ENCODE measurements at places on chromosomes 6 and 20. TPM values are rescaled to one million over a fixed set of nuclear protein-coding genes. Genes with fewer than 3 reads are reported as not detected.

DNA sequence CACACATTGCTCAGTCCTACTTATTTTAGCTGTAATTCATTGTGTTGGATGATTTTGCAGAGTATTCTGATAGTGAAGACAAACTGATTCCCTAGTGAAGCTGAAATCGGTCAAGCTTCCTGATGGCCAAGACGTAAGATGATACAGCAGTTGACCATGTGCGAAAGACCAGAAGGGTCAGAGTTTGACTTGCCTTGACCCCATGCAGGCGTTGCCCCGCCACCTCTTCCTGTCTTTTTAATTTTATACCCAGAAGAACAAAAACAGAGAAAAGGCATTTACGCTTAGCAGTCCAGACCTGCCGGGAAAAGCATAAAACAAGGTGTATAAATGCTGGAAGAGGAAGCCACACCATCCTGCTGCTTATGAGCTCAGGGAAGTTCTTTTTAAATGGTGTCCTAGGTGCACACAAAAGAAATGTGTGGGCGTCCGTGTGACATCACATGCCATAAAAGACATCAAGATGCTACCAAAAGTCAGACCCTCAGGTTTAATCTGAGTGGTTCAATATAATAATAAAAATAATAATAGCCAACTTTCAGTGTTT is 32.2 kb downstream of the TSHZ2 start:
- no peak for DNase-seq

DNA sequence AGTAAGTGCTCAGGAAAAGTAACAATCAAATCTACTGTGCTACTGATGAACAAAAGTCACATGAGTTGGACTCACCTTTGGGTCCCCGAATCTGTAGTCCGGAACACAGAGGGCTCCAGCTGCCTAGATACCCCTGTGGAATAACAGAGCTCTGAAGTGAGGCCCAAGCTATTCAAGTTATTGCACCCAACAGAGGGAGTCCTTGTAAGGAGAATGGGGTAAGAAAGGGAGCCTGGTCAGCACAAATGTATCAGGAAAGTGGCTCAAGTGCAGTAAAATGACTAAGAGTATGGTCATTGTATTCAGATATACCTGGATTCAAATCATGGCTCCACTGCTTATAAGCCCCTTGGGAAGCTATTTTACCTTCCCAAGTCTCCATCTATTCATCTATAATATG is 20.9 kb downstream of the EDN1 start:
- DNase-seq, result no peak

DNA sequence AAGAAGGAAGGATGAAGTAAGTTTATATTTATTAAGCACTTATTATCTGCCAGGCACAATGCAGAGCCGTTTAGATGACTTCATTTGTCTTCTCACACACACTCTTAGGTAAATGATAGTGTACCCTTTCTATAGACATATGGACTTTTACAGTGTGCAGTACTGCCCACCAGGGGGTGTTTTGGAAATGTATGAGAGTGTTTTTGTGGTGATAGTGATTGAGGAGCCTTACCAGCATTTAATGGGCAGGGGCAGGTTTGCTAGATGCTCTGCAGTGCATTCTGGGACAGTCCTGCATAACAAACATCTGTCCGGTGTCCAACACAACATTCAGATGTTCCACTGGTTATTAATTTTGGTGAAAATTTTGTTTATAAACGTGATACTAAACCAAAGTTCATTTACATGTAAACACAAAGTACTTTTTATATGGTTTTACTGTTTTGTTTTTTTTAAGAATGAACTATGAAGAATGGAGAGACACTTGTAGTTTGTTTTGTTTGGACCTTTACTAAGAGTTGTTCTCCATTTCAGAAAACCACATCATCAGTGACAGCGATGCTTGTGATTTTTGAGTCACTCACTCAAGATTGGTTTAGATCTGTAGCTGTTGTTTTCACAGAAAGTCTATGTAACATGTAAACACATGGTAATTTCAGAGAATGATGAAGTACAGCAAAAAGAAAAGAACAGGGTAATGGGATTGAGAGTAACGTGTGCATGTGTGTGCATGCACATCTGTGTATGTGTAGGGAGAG is 19.9 kb downstream of the KCNS1 start:
- no peak for DNase-seq

DNA sequence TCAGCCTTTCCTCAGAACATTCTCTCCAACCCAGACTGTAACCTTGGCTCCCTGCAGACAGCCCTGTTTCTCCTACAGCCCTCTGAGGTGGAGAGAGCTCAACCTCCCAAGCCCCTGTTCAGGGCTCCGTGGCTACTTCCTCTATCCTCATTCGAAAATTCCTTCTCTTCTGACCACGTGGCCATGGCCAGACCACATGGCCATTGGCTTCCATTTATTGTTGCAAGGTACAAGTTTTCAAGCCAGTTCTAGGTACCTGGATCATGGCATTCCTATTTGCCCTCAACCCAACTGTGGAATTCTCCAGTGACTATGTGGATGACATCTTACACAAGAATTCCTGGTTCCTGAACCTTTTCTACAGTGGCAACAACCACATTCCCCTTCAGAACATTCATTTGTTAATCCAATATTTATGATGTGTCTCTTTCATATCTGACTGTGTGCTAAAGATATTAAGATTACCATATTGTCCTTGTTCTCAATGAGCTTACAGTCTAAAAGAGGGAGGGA is 161.9 kb downstream of the GMPR start:
- DNase-seq, result no peak

Gene CDH22
- polyA plus RNA-seq, result 0.04 TPM

Gene NFATC2
- polyA plus RNA-seq, result 2.1 TPM

Gene MATN4
- 0.58 TPM for polyA plus RNA-seq

DNA sequence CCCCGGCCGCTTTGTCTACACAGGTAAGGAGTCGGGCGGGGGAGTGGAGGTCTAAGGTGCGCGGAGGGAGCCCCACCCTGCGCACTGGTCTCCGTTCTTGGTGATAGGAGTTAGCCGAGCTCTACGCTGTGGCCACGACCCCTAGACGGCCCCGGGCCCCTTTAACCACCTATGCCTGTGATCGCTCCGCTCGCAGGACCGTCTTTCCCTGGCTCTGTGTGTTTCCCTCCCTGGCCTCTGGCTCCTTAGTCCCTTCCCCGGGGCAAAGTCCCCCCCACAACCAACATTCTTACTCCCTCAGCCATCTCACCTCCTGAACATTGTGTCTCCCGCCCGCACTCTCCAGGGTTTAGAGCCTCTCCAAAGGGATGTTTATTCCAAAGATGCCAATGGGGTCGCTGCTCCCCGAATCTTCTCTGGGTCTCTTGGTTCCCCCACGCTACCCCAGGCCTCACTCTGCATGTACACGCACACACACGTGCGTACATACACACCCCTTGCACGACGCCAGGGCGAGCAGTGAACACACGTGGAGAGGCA is 50.4 kb downstream of the CPXM1 start:
- DNase-seq, result no peak

Gene RHAG
- polyA plus RNA-seq, result 0.24 TPM

DNA sequence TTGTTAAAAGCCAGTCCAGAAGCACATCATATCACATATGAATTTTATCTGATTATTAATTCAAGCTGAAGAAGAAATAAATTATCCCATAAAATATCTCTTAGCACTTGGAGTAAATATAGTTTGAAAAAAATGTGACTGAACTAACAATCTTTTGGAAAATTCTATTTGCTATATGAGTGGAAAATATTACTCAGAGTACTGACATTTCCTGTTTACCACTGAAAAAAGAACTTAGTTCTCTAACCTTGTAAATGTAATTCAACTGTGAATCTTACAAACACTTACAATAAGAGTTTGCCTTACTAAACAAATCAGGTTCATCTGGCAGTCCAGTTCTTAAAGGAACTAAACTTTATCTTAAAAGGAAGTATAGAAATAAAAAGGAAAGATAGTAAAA is 44.2 kb downstream of the MOXD1 start:
- no peak for DNase-seq

GRCh38 chr6:164928057-164928727 is 381.2 kb downstream of the C6orf118 start:
- no peak for DNase-seq

Gene PLAGL1
- polyA plus RNA-seq, result 43.2 TPM

DNA sequence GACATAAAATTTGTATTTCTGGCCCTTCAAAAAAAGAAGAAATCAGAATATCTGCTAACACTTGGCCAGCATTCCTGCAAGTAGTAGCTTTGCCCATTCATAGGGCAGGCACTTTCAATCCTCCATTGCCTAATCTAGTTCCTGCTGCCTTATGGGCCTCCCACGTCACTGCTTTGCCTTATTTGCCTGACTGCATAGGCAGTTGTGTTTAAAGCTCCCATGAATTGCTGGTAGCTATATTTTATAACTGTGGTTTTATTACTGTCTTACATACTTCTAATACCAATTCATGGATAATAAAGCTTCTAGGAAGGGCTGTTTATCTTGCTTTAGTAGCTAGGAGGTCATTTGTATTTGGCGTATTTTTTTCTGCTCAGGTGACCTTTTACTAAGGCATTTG is 7.7 kb upstream of the SLC35A1 start:
- DNase-seq, result no peak

DNA sequence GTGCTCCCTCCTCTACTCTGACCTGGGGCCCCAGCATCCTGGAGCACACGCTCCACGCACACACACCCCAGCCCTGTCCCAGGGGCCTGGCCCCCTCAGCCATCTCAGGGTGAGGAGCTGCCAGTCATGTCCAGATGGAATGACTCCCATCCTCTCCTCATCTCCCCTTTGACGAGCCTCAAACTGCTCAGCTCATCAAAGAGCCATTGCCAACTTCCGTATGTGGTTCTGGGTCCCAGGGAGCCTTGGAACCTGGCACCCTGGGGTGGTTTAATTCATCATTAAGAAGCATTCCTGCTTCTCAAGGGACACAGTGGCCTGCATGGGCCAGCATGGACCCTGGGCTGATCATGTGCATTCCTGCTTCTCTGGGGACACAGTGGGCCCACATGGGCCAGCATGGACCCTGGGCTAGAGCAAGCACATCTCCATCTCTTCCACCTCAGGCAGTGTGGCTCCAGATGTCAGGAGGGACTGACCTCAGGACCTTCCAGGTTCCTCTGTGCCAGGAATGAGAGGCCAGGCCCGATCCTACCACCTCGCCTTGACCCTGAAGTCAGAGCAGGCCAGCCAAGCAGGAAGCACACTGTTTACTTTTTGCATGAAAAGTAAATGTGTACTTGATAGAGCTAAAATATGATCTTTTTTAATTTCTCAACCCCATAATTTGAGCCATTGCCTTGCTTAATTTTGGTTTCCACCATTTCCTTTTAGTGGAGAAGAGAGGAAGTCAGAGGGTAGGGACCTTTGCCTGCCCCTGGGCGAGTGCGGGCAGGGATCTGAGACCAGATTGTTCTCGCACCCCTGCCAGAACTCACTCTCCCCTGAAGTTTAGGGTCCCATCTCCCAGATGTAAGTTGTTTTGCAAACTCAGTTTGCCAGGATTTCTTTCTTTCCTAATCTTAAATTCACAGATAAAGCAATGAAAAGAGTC is 26.1 kb downstream of the SPATA2 start:
- no peak for DNase-seq

- no peak for DNase-seq
Measured at GRCh38 chr20:61737346-61737745, 328.3 kb downstream of the TAF4 start.

DNA sequence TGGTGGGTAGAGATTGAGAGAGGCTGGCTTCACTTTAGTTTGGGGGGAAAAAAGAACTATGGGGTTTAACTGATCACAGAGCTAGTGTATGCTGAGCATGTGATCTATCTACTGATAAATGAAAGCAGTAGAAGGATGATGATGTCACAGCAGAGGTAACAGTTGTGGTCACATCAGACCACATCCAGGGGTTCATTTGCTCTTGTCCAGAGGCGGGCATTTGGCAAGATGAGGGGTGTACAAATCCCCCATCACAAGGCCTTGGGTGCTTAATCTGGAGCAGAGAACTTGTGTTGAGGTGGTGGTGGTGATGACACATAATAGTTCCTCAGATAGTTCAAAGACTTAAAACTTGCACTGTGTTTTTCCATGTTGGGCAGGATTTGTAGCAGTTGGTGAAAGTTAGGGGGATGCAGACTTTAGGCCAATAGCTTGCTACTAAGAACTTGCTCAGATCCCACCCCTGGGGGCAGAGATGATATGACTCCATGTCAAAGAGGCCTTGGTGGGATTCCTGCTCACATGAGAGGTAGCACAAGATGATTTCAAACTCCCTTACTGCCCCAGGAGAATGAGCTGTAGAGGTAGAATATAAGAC is 63.4 kb downstream of the PRDM1 start:
- DNase-seq, result no peak

- no peak for DNase-seq
Measured at GRCh38 chr6:33692760-33693158, 18.7 kb downstream of the UQCC2 start.

DNA sequence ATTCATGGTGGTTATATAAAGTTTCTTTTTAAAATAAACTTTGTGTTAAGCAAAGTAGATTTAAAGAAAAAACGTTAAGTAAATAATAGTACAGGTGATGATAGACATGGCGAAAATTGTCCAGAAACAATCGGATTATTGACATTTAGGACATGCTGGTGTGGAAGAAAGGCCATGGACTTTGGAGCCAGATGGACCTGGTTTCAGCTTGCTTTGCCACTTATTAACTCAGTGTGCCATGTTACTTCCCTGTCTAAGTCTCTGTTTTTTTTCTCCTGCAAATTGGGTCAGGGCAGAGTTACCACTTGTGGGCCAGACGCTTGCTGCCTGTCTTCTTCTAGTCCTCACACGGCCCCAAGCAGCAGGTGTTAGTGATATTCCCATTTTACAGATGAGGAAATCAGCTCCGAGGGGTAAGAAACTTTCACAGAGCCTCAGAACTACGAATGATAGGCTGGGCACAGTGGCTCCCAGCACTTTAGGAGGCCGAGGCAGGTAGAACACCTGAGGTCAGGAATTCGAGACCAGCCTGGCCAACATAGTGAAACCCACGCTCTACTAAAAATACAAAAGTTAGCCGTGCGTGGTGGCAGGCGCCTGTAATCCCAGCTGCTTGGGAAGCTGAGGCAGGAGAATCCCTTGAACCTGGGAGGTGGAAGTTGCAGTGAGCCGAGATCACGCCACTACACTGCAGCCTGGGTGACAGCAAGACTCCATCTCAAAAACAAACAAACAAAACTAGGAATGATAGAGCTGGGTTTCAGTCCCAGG is 12.4 kb downstream of the KIF3B start:
- no peak for DNase-seq

Gene CLVS2
- polyA plus RNA-seq, result 0.10 TPM

Gene TMEM74B
- 0.42 TPM for polyA plus RNA-seq

Gene AMD1
- 37.0 TPM for polyA plus RNA-seq

GRCh38 chr20:36768768-36769430 is 4.7 kb downstream of the DSN1 start:
- DNase-seq, result no peak

- DNase-seq, result no peak
Measured at GRCh38 chr20:45011108-45011526, 44.8 kb downstream of the STK4 start.

GRCh38 chr6:143040018-143040417 is 20.7 kb upstream of the AIG1 start:
- DNase-seq, result no peak

- no peak for DNase-seq
Measured at GRCh38 chr6:160356074-160356744, 8.0 kb downstream of the SLC22A3 start.

DNA sequence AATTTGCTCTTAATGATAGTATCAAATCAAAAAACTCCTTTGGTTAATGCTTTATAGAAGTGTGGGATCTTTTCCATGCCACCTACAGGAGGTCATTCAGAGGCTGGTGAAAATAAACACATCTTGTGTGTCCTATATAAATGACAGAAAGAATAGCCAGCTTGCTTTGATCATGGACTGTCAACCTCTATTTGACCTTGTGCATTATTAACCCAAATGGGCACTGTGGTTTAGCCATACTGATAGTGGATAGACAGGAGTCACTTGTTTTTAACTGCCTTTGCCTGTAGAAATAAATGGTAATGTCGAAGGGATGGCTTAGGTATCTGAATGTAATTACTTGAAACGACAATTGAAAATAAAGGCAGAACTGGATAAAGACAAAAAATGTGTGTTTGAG is 123.8 kb downstream of the CDKAL1 start:
- no peak for DNase-seq

Measured in urinary bladder (tissue), 4 donors.